ENCODE measurements at places on chromosomes 11 and 22.
A peak's percentile ranks its signal among the peaks of the same experiment; 100 is the strongest.

GRCh38 chr11:92830377-92831155, 138.9 kb upstream of the MTNR1B start:
- DNase-seq: no peak

- no peak for DNase-seq
Measured at GRCh38 chr11:49995565-49995964, 13.2 kb upstream of the OR4C12 start.

- DNase-seq: no peak
Measured at GRCh38 chr11:1422481-1422880, 32.7 kb downstream of the BRSK2 start.

- no peak for DNase-seq
Measured at GRCh38 chr11:113873236-113873626, 2.1 kb downstream of the USP28 start.

DNA sequence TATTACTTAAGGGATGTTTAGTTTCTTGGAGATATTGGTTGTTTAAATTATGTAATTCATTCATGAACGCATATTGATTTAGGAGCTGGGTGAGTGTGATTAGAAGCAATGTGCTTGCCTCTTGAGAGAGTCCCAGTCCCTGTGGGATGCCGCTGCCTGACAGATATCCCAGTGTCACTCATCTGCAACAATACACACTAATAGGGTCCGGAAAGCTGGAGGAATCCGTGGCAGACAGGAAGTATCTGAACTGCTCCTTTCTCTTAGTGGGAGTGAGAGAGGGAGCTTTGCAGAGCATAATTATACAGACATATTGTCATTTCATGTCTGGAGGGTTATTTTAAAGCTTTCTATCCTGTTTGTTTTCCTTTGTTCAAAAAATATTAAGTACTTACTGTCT, 17.4 kb downstream of the AMOTL1 start:
- DNase-seq: no peak

DNA sequence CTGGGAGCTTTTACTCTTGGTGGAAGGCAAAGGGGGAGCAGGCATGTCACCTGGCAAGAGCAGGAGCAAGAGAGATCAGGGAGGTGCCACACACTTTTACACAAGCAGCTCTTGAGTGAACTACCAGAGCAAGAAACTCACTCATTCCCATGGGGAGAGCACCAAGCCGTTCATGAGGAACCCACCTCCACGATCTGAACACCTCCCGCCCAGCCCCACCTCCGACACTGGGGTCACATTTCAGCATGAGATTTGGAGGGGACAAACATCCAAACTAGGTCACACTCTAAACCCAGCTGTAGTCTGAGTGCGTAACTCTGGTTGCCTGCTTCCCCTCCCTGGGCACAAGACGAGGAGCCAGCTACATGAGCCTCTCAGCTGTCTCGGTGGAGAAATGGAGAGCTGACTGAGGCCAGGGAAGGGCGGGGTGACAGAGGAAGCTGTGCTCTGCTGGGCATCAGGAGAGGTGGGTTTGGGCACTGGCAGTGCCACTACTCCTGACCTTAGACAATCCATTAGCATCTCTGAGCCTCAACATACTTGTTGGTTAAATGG, 134.6 kb downstream of the PKNOX2 start:
- no peak for DNase-seq

GRCh38 chr11:742156-742546, 5.1 kb upstream of the TALDO1 start:
- no peak for DNase-seq

DNA sequence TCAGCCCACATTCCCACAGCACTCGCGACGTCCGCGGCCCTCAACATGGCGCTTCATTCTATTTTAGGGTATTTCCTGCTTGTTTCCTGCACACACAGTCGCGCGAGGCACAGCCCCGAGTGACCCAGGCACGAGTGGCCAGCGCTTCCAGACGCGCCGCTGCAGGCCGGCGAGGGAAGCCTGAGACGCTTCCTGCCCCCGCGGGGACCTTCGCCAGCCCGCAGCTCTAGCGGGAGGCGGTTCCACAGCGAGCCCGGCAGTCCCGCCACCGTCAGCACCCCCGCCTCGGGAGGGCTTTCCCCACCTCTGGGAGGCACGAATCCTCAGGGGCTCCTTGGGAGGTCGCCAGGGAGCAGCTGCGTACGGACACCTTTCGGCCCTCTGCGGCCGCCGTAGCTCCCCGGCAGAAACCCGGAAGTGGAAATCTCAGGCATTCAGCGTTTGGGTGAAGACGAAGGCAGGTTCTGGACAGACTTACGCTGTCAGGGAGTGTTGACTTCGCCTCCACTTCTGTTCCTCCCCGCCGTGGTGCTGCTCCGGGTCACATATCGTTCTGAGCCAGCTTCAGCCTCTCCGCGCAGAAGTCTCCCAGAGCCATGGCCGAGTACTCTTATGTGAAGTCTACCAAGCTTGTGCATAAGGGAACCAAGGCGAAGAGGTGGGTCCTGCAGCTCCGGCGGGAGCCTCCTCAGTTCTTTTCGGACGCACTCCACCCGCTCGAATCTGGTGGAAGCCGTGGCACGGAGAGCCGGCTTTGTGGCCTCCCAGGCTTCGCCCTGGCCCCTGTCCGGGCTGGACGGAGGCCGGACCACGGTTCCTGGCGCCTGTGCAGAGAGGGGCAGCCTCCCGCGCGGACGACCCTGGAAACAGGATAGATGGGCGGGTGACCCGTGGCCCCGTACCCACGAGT, 2925.9 kb upstream of the OR11H1 start:
- peak; percentile 13 for DNase-seq

GRCh38 chr22:25383278-25383820, 163.9 kb downstream of the CRYBB2 start:
- DNase-seq: no peak

Data from left hindlimb (tissue), 1 donor.